ENCODE measurements at places on chromosomes 11 and 22.

- H3K36me3 ChIP-seq, result peaks cover 13% of the 10 kb centered on the region
- no peaks in the 10 kb centered on the region for H3K27me3 ChIP-seq
- peak overlapping the region; percentile 96 for H3K4me3 ChIP-seq
- peaks cover 15% of the 10 kb centered on the region for H3K4me1 ChIP-seq
- ATAC-seq, result no peak
Measured at GRCh38 chr11:119207415-119207960, 1.3 kb downstream of the CBL start.

GRCh38 chr22:26027341-26027740 lies 141.9 kb upstream of the SEZ6L start:
- peaks cover under 1% of the 10 kb centered on the region for H3K27me3 ChIP-seq
- no peak overlapping the region for H3K4me3 ChIP-seq
- H3K27ac ChIP-seq, result no peak overlapping the region

- peaks cover 13% of the 10 kb centered on the region for H3K27me3 ChIP-seq
- H3K4me1 ChIP-seq, result no peaks in the 10 kb centered on the region
- H3K36me3 ChIP-seq, result no peaks in the 10 kb centered on the region
- H3K27ac ChIP-seq, result no peak overlapping the region
- ATAC-seq, result no peak
Measured at GRCh38 chr11:17572359-17572690, 25.3 kb downstream of the OTOG start.

DNA sequence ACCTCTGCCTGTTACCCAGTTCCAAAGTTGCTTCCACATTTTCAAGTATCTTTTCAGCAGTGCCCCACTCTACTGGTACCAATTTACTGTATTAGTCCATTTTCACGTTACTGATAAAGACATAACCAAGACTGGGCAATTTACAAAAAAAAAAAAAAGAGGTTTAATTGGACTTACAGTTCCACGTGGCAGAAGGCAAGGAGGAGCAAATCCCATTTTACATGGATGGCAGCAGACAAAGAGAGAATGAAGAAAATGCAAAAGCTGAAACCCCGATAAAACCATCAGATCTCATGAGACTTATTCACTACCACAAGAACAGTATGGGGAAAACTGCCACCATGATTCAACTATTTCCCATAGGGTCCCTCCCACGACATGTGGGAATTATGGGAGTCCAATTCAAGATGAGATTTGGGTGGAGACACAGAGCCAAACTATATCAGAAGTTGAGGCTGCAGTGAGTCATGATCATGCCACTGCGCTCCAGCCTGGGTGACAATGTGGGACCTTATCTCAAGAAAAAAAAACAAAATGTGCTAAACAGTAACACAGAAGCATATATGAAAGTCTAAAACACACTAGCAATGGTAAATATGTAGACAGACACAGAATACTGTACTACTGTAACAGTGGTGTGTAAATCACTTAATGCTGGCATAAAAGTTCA lies 190.3 kb upstream of the ZC3H12C start:
- H3K27ac ChIP-seq, result no peak overlapping the region
- ATAC-seq, result no peak
- H3K27me3 ChIP-seq, result peaks cover 6% of the 10 kb centered on the region
- no peaks in the 10 kb centered on the region for H3K36me3 ChIP-seq

DNA sequence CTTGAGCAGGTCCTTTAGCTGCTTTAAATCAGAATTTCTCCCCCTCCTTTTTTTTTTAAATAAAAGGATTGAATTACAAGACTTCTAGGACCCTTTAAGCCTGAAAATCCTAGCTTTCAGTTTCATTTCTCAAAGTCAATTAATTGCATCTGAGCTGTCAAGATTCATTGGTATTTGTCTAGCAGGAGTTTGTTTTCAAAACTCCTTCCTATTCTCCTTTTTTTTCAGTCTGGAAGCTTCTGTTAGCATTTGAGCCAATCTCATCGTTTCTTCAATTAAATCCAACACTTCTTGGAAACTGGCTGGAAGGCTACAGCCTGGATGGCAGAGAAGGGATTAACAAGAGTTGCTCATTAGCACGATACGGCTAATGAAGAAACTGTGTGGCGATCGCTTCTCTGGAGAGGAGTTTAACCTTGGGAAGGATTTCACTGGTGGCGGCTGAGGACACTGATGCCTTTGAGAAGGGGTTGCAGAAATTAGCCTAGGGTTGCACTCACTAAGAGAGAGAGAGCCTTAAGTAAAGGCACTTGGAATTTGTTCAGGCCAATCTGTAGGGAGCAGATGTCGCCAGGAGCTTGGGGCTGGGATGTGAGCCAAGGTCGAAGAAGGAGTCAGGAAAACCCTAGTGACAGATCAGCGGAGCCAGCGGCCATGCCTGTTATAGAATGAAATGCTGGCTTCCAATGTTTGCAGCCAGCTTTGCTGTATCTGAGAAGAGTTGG lies 43.8 kb upstream of the API5 start:
- no peak for ATAC-seq
- H3K27ac ChIP-seq, result no peak overlapping the region
- no peaks in the 10 kb centered on the region for H3K4me1 ChIP-seq
- no peaks in the 10 kb centered on the region for H3K36me3 ChIP-seq
- peaks cover 11% of the 10 kb centered on the region for H3K27me3 ChIP-seq

- no peak overlapping the region for H3K27ac ChIP-seq
- H3K27me3 ChIP-seq, result no peaks in the 10 kb centered on the region
- peaks cover 12% of the 10 kb centered on the region for H3K4me1 ChIP-seq
- no peak for ATAC-seq
Measured at GRCh38 chr11:43690929-43691725, 10.6 kb downstream of the HSD17B12 start.

GRCh38 chr11:34317036-34317360 lies 40.8 kb downstream of the ABTB2 start:
- ATAC-seq, result no peak
- no peak overlapping the region for H3K27ac ChIP-seq
- H3K4me3 ChIP-seq, result no peak overlapping the region
- no peaks in the 10 kb centered on the region for H3K36me3 ChIP-seq
- H3K4me1 ChIP-seq, result no peaks in the 10 kb centered on the region

GRCh38 chr11:14905104-14906033 lies 13.3 kb upstream of the CYP2R1 start:
- ATAC-seq, result peak; percentile 75
- H3K27me3 ChIP-seq, result no peaks in the 10 kb centered on the region
- no peaks in the 10 kb centered on the region for H3K36me3 ChIP-seq

DNA sequence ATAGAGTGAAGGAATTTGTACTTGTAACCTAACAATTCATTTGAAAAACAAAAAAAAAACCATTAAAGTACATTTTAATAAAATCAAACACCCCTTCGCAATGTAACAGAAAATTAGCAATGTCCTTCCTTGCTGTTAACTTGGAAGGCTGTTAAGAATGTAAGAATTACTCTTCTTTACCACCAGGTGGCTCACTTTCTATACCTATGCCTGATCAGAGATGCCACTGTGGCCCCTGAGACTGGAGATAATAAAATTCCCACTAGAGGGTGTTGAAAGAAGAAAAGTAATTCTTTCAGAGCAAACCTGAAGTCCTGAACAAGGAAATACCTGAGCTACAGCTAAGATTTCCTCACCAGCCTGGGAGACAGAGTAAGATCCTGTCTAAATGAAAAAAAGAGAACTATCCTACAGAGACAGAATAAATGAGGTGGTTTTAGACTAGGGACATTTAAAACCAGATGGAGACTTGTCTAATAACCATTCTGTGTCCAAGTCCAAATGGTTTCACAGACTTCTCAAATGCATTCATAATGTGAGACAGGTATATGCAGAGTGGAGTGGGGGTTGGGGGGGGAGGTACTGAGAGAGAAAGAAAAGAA lies 1089.3 kb downstream of the FAM181B start:
- no peak overlapping the region for H3K27ac ChIP-seq
- H3K27me3 ChIP-seq, result peaks cover 14% of the 10 kb centered on the region
- ATAC-seq, result no peak
- H3K36me3 ChIP-seq, result no peaks in the 10 kb centered on the region
- H3K4me1 ChIP-seq, result no peaks in the 10 kb centered on the region

DNA sequence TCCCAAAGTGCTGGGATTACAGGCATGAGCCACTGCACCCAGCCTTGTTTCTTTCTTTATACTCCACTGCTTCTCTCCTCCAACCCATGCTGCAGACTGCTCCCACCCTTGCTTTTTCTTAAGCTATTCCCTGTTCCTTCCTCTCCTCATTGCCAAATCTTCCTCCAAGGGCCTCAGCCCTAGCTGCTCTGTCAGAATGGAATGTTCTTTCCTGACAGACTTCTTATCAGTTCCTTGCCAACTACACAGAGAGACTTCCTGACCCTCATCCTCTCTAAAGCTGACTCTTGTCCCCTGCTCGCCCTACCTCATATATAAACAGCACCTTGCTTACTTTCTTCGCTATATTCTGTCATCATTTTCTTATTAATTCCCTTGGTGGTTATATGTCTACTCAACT lies 16.9 kb upstream of the PIK3C2A start:
- no peaks in the 10 kb centered on the region for H3K4me1 ChIP-seq
- no peaks in the 10 kb centered on the region for H3K36me3 ChIP-seq
- peaks cover 3% of the 10 kb centered on the region for H3K27me3 ChIP-seq
- H3K4me3 ChIP-seq, result no peak overlapping the region

DNA sequence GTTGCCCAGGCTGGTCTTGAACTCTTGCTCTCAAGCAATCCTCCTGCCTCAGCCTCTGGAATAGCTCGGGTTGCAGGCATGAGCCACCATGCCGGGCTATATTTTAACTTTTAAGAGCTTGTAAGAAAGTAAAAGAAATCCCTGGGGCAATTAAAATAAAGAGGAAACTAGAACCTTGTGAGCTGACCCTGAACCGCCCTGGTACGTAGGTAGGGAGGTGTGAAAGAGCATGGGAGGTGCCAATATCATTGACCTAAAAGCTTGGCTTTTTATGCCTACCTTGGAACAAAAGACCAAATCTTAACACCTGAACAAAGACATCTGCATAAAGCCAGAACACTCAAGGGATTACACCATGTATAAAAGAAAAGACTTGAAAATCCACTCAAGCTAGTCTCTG lies 595.1 kb downstream of the SOX6 start:
- H3K4me3 ChIP-seq, result no peak overlapping the region
- ATAC-seq, result no peak
- H3K4me1 ChIP-seq, result peaks cover 4% of the 10 kb centered on the region

DNA sequence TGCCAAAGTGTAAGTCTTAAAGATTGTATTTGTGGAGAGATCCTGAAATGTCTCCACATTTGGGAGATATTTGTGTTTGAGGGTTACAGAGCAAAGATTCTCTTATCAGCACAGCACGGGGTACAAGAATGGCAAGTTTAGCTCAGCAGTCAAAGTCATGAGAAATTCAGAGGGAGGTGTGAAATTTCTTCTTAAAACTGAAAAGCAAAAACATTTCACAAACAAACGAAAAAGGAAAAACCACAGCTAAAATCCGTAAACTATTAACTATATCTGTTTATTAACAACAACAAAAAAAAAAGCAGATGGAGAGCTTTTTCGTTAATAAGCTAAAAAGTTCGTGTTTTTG lies 40.9 kb upstream of the ETS1 start:
- ATAC-seq, result peak; percentile 1
- no peaks in the 10 kb centered on the region for H3K27me3 ChIP-seq
- H3K27ac ChIP-seq, result peak overlapping the region; percentile 98

- ATAC-seq, result no peak
- H3K36me3 ChIP-seq, result no peaks in the 10 kb centered on the region
- H3K27ac ChIP-seq, result no peak overlapping the region
- H3K4me3 ChIP-seq, result no peak overlapping the region
- H3K27me3 ChIP-seq, result peaks cover 4% of the 10 kb centered on the region
Measured at GRCh38 chr11:8363921-8364320, 100.2 kb upstream of the LMO1 start.

DNA sequence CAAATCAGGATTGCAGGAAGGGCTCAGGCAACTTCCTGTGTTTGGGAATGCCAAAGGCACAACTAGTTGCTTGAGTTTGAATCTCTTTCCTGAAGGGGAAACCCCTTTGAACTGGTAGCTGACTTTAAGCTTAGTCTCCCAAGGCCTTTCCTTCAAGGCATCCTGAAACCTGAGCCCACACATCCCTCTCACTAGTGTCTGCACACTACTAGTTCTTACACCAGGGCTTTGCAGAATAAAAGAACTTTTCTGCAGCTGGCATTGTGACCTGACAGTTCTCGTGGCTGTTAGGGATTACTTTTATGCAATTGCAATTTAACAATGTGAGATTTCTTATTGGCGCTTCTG lies 95.4 kb downstream of the EXT2 start:
- H3K36me3 ChIP-seq, result peaks cover 58% of the 10 kb centered on the region
- no peak overlapping the region for H3K4me3 ChIP-seq
- no peaks in the 10 kb centered on the region for H3K27me3 ChIP-seq
- ATAC-seq, result no peak
- H3K4me1 ChIP-seq, result peaks cover 21% of the 10 kb centered on the region
- no peak overlapping the region for H3K27ac ChIP-seq

- ATAC-seq, result no peak
- no peak overlapping the region for H3K27ac ChIP-seq
- H3K36me3 ChIP-seq, result no peaks in the 10 kb centered on the region
Measured at GRCh38 chr11:24145411-24145810, 351.4 kb upstream of the LUZP2 start.

- H3K27ac ChIP-seq, result no peak overlapping the region
- H3K4me1 ChIP-seq, result peaks cover 18% of the 10 kb centered on the region
- H3K4me3 ChIP-seq, result peak overlapping the region; percentile 90
Measured at GRCh38 chr11:413120-414081, 1.4 kb downstream of the SIGIRR start.

- ATAC-seq, result no peak
- no peak overlapping the region for H3K4me3 ChIP-seq
- H3K36me3 ChIP-seq, result no peaks in the 10 kb centered on the region
- no peaks in the 10 kb centered on the region for H3K4me1 ChIP-seq
Measured at GRCh38 chr11:19403196-19403895, 162.6 kb upstream of the E2F8 start.

DNA sequence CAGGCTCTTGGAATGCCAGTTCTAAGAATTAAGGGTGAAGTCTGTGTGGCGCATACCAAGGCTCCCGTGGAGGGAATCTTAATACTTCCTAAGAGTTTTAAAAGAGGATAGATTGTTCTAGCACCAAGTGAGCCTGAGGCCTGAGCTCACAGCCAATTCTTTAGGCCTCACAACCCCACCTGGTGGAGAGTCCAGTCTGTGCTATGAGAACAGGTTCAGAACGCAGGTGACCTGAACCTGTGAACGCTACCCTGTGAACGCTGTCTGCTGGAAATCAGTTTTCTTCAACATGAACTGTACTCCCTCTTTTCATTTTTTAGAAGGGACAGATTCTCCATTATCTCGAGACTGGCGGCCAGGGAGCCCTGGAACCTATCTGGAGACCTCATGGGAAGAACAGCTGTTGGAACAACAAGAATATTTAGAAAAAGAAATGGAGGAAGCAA lies 43.2 kb upstream of the DLAT start:
- peak; percentile 76 for ATAC-seq
- H3K36me3 ChIP-seq, result peaks cover 27% of the 10 kb centered on the region
- H3K27me3 ChIP-seq, result peaks cover 9% of the 10 kb centered on the region
- H3K4me3 ChIP-seq, result no peak overlapping the region

GRCh38 chr22:28141614-28142013 lies 222.6 kb upstream of the PITPNB start:
- no peaks in the 10 kb centered on the region for H3K36me3 ChIP-seq
- no peak overlapping the region for H3K27ac ChIP-seq
- no peak overlapping the region for H3K4me3 ChIP-seq
- ATAC-seq, result no peak
- no peaks in the 10 kb centered on the region for H3K4me1 ChIP-seq

- H3K27ac ChIP-seq, result no peak overlapping the region
- H3K4me3 ChIP-seq, result no peak overlapping the region
- no peak for ATAC-seq
- H3K4me1 ChIP-seq, result no peaks in the 10 kb centered on the region
- peaks cover 11% of the 10 kb centered on the region for H3K27me3 ChIP-seq
- no peaks in the 10 kb centered on the region for H3K36me3 ChIP-seq
Measured at GRCh38 chr11:5367448-5368074, 16.1 kb upstream of the OR51M1 start.
